ENCODE measurements at places on chromosomes 12 and 14.
A peak's percentile ranks its signal among the peaks of the same experiment; 100 is the strongest.

DNA sequence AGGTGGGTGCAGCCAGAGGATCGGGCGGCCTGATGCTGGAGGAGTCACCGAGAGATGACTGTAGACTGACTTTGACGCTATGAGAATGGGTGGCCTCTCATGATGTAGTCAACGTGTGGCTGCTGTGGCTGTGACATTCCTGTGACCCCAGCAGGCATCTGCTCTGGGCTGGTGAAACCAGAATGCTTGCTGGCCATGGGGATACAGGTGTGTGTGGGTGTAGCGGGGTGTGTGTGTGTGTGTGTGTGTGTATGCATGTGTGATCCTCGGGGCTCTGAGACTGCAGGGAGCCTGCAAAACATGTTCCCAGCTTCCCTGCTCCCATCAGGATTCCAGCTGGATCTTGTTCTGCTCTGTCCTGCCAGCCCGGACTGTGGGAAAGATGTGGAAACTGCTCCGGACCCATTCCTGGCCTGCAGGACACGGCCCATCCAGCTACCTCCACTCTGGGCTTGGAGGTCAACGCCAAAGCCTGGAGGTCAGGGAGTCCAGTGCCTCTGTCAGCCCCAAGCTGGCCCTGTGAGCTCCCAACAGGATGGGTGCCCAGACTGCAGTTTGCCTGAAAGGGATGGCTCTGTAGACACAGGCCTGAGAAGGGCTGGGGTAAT lies 18.8 kb upstream of the HHIPL1 start:
- no peak for DNase-seq

GRCh38 chr12:112425582-112426382 lies 7.0 kb downstream of the PTPN11 start:
- no peak for DNase-seq

- DNase-seq, result peak; percentile 16
These were observed 19.7 kb upstream of the DUSP16 start for GRCh38 chr12:12582193-12582881.

- peak; percentile 77 for DNase-seq
These were observed 10.8 kb upstream of the GYS2 start for GRCh38 chr12:21615431-21615830.

- DNase-seq, result no peak
These were observed 53.3 kb downstream of the TMX1 start for GRCh38 chr14:51293149-51293911.
